T-cell (primary cell): ENCODE measurements at places on chromosomes 12 and 14.

DNA sequence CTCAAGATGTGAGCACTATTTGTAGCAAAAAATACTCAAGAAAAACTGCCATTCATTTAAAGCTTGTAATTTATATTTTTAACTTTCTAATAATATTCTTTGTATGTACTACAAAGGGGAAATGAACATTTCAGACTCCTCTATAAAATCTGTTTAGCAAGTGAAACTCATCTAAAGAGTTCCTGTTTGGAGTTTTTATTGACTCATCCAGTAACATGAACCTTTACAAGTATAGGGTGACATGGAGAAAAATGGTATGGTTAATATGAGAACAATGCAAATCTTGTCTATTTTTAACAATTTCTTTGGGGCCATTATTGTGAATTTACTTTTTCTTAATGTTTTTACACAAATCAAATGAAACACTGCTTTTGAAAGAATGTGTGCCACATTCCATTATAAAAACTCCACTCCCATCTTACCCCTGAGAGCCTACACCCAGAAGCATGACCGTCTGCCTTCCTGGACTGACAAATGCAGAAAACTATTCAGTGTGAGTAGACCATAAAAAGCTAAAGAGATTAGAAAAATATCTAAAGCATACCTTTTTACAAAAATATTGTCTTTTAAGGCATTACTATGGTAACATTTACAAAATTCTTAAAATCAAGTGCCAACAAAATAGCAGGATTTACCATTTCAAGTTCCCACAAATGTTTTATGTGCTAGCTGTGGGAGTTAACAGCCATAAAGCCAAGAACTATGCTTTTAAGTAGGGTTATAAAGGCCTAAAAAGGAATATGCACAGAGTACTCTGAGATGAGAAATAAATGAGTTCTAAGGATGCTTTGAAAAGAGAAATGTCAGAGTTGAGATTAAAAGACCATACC lies 144.0 kb downstream of the ADAMTS20 start:
- DNase-seq: no peak

DNA sequence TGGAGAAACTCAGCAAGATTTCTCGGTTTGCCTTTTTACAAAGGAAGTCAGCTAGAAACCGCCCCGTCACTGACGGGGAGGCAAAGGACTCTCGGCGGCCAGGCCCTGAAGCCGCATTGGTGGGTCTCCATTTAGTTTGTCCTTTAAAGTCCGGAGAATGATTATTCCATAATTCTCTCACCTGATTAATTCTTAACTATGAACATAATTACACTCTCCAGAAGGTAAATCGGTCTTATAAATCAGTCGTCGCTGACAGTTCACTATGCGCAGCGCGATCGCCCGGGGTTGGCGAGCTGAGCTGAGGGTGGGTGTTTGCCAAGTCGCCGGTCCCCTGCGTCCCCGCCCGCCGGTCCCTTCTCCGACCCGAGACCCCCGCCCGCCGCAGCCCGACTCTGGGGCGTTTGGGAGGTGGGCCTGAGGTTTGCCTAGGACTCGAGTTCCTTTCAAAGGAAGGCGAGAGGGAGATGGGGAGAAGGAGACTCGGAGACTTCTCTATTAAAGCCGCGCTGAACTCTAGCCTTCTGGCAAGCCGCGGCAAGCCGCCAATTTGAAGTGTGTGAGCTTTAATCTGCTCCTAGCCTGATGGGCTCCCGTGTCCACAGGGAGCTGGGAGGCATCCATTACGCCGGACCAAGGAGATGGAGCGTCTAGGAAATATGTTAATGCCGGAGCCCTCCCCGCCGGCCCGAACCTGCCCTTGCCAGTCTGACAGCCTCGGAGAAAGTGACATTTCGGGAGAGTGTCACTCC lies 392.9 kb downstream of the NOVA1 start:
- no peak for DNase-seq

- DNase-seq: no peak
Observed at GRCh38 chr12:12323591-12323990, 26.5 kb downstream of the MANSC1 start.

- no peak for DNase-seq
Observed at GRCh38 chr12:26100666-26101349, 24.0 kb downstream of the BHLHE41 start.

GRCh38 chr14:90844321-90844720 lies 28.1 kb upstream of the TTC7B start:
- DNase-seq: no peak
